ENCODE measurements at places on chromosomes 1 and 21. TPM values are rescaled to one million over a fixed set of nuclear protein-coding genes. Genes with fewer than 3 reads are reported as not detected.

- H3K27ac ChIP-seq: no peak overlapping the region
- DNase-seq: no peak
- peaks cover 31% of the 10 kb centered on the region for H3K36me3 ChIP-seq
- H3K4me1 ChIP-seq: no peaks in the 10 kb centered on the region
- no peak overlapping the region for H3K4me3 ChIP-seq
- H3K27me3 ChIP-seq: no peaks in the 10 kb centered on the region
Observed at GRCh38 chr1:229538945-229539344, 19.6 kb downstream of the ABCB10 start.

- no peak for DNase-seq
- no peak overlapping the region for H3K27ac ChIP-seq
- no peaks in the 10 kb centered on the region for H3K36me3 ChIP-seq
- no peaks in the 10 kb centered on the region for H3K27me3 ChIP-seq
- H3K4me3 ChIP-seq: no peak overlapping the region
Observed at GRCh38 chr1:93671099-93671621, 10.5 kb downstream of the BCAR3 start.

- H3K4me1 ChIP-seq: no peaks in the 10 kb centered on the region
- DNase-seq: no peak
- H3K27ac ChIP-seq: no peak overlapping the region
- H3K27me3 ChIP-seq: no peaks in the 10 kb centered on the region
- no peak overlapping the region for H3K4me3 ChIP-seq
Observed at GRCh38 chr1:194644528-194644927, 1458.1 kb upstream of the B3GALT2 start.

- H3K36me3 ChIP-seq: no peaks in the 10 kb centered on the region
- no peak overlapping the region for H3K27ac ChIP-seq
- no peaks in the 10 kb centered on the region for H3K27me3 ChIP-seq
- H3K4me1 ChIP-seq: no peaks in the 10 kb centered on the region
- no peak overlapping the region for H3K4me3 ChIP-seq
Observed at GRCh38 chr1:190633488-190633887, 155.8 kb upstream of the BRINP3 start.

GRCh38 chr1:33741749-33742148, 122.1 kb upstream of the HMGB4 start:
- no peak overlapping the region for H3K4me3 ChIP-seq
- no peak for DNase-seq
- H3K27me3 ChIP-seq: peaks cover 7% of the 10 kb centered on the region
- no peaks in the 10 kb centered on the region for H3K36me3 ChIP-seq
- no peak overlapping the region for H3K27ac ChIP-seq

DNA sequence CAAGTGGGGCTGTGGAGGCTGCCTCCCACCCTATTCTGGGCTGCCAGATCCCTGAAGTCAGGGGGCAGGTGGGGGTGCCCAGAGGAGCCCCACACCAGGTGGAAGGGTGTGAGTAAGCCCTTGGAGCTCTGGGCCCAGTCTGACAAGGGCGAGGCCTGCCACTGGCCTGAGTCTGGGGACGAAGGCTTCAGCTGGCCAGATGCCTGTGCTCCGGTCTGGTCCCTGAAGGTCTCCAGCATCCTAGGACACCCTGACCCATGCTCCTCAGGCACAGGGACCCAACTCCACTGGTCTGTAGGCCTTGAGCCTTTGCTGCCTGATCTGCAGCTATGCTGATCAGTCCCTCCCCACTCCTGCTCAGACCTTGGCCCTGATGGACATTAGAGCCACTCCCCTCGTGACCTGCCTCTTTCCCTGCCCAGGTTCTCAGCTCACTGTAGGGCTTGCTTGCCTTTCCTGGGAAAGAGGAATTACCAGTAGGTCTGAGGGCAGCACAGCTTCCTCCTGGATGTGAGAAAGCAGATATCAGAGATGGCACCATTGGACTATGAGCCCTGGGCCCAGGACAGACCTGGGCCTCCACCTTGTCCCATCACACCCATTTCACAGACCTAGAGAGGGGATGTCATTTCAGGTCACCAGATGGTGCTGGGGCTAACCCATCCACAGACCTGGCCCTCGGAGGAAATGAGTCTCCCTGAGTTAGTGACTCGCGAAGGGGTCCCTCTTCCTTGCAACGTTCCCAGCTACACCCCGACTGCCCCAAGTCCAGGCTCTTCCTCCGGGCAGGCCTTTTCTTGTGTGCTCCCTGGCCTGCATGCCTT, 32.8 kb upstream of the CSF3R start:
- no peaks in the 10 kb centered on the region for H3K4me1 ChIP-seq
- no peak for DNase-seq
- no peak overlapping the region for H3K4me3 ChIP-seq
- no peaks in the 10 kb centered on the region for H3K36me3 ChIP-seq

GRCh38 chr1:231541842-231542241, 13.4 kb downstream of the TSNAX start:
- peak overlapping the region; percentile 53 for H3K27ac ChIP-seq
- peaks cover 7% of the 10 kb centered on the region for H3K36me3 ChIP-seq
- no peaks in the 10 kb centered on the region for H3K27me3 ChIP-seq
- no peak for DNase-seq
- no peak overlapping the region for H3K4me3 ChIP-seq
- H3K4me1 ChIP-seq: no peaks in the 10 kb centered on the region

DNA sequence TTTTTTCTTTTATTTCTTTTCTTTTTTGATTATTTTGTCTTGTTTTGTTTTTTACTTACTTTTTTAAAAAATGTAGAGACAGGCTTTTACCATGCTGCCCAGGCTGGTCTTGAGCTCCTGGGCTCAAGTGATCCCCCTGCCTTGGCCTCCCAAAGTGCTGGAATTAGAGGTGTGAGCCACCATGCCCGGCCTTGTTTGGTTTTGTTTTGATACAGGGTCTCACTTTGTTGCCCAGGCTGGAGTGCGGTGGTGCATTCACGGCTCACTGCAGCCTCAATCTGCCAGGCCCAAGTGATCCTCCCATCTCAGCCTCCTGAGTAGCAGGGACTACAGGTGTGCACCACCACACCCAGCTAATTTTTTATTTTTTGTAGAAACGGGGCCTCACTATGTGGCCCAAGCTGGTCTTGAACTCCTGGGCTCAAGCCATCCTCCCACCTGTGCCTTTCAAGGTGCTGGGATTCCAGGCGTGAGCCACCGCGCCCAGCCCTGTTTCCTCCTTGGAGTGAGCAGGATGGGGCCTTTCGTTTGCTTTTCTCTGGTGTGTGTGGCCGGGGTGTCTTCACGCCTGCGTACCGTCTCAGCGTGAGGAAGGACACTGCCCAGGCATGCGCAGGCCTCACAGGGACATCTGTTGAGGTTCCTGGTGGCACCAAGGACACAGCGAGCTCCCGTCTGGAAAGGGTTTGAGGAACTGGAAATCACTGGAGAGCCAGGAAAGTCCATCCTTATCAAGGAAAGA, 15.5 kb downstream of the SLC45A1 start:
- H3K27me3 ChIP-seq: no peaks in the 10 kb centered on the region
- H3K4me1 ChIP-seq: no peaks in the 10 kb centered on the region
- H3K4me3 ChIP-seq: no peak overlapping the region
- no peaks in the 10 kb centered on the region for H3K36me3 ChIP-seq
- no peak overlapping the region for H3K27ac ChIP-seq
- DNase-seq: no peak

GRCh38 chr1:202161151-202162046, 997 bp upstream of the PTPN7 start:
- no peak for DNase-seq
- H3K36me3 ChIP-seq: no peaks in the 10 kb centered on the region
- H3K4me1 ChIP-seq: peaks cover 16% of the 10 kb centered on the region
- no peaks in the 10 kb centered on the region for H3K27me3 ChIP-seq
- no peak overlapping the region for H3K4me3 ChIP-seq

GRCh38 chr1:31788825-31789256, 24.7 kb upstream of the ADGRB2 start:
- H3K27me3 ChIP-seq: no peaks in the 10 kb centered on the region
- peak overlapping the region; percentile 29 for H3K4me3 ChIP-seq
- peak overlapping the region; percentile 78 for H3K27ac ChIP-seq
- H3K4me1 ChIP-seq: no peaks in the 10 kb centered on the region

- no peak for DNase-seq
- peaks cover 9% of the 10 kb centered on the region for H3K27me3 ChIP-seq
- H3K27ac ChIP-seq: no peak overlapping the region
- H3K36me3 ChIP-seq: no peaks in the 10 kb centered on the region
- H3K4me1 ChIP-seq: no peaks in the 10 kb centered on the region
Observed at GRCh38 chr1:110136911-110137310, 13.4 kb upstream of the SLC6A17 start.

RSPH1 gene
- polyA plus RNA-seq: 25.4 TPM

LAMC2 gene
- polyA plus RNA-seq: 63.1 TPM

ATAD3C gene
- polyA plus RNA-seq: 18.0 TPM

C8A gene
- polyA plus RNA-seq: not detected

DOCK7 gene
- polyA plus RNA-seq: 3.4 TPM

DYNLT4 gene
- polyA plus RNA-seq: 2.3 TPM

ALX3 gene
- 0.13 TPM for polyA plus RNA-seq

PERM1 gene
- 0.06 TPM for polyA plus RNA-seq
